ENCODE measurements at places on chromosomes 13 and 19.

DNA sequence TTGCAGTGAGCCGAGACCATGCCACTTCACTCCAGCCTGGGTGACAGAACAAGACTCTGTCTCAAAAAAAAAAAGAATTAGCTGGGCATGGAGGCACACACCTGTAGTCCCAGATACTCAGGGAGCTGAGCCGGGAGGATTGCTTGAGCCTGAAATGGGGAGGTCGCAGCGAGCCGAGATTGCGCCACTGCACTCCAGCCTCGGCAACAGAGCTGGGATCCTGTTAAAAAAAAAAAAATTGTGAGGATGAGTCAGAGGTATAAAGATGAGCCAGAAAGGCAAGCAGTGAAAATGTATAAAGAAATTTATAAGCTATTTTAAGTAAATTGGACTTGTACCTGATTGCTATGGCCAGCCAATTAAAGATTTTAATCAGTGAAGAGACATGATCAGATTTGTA lies 21.1 kb downstream of the KBTBD6 start:
- no peak for DNase-seq

GRCh38 chr13:111265006-111265700 lies 55.3 kb upstream of the TEX29 start:
- no peak for DNase-seq

GRCh38 chr13:85013006-85013405 lies 786.2 kb downstream of the SLITRK6 start:
- DNase-seq: no peak

DNA sequence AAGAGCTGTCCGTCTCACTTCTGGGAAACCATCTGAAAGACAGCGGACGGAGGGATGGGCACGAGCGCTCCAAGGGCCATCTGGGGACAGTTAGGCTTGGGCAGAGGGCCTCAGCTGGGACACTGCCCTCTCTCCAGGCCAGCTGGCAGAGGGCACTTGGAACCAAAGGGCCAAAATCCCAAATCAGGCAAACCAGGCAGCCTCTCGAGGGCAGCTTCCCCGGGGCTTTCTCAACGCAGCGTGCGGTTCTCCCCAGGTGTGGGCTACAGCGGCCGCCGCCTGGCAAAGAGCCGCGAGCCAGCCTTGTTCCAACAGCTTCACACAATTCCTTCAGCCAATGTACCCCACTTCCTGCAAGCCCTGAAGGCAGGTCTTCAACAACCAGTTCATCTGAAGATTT lies 5.0 kb downstream of the MLLT1 start:
- no peak for DNase-seq

DNA sequence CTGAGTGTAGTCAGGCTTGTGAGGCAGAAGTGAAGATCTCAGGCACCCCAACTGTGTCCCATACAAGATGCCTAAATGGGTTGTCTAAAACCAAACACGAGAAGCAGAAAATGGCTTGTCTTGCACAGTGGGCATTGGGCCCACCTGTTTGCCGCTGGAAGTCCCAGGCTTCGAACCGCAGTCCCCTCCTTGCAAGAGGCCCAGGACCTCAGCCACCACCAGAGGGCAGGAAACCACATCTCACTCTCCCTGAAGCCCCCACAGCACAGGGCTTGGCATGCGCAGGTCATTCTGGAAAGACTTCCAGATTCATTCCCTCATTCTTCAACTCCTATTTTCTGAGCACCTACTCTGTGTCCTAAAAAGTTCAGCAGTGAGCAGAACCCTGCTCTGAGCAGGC lies 973.7 kb downstream of the UQCRFS1 start:
- DNase-seq: no peak

DNA sequence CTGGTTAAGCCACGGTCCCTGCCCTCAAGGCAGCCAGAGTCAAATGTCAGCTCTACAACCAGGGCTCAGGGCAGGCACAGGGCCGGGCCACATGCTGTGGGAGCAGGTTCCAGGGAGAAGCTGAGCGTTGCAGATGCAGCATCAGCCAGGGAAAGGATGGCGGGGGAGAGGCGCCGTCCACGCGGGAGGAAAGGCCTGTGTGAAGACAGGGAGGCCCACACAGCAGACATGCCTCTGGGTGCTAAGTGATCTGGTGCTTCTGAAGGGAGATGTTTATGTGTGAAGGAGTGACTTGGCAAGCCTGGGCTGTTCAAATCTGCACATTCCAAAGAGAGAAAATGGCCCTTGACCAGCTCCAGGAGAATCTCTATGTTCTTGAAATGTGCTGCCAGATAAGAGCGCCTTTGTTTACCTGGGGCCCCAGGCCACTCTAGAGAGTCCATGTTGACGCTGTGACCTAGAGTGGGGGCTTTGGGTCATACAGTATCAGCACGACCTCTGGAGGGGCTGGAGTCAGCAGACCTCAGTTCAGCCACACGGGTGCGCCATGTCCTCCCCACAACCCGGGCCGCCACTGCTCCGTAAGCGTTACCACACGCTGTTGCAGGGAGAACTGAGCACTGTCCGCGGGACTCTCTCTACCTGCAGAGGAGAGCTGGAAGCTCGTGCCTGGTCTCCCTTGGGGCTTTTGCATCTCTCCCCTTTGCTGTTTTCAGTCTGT lies 15.9 kb upstream of the ATF5 start:
- no peak for DNase-seq

DNA sequence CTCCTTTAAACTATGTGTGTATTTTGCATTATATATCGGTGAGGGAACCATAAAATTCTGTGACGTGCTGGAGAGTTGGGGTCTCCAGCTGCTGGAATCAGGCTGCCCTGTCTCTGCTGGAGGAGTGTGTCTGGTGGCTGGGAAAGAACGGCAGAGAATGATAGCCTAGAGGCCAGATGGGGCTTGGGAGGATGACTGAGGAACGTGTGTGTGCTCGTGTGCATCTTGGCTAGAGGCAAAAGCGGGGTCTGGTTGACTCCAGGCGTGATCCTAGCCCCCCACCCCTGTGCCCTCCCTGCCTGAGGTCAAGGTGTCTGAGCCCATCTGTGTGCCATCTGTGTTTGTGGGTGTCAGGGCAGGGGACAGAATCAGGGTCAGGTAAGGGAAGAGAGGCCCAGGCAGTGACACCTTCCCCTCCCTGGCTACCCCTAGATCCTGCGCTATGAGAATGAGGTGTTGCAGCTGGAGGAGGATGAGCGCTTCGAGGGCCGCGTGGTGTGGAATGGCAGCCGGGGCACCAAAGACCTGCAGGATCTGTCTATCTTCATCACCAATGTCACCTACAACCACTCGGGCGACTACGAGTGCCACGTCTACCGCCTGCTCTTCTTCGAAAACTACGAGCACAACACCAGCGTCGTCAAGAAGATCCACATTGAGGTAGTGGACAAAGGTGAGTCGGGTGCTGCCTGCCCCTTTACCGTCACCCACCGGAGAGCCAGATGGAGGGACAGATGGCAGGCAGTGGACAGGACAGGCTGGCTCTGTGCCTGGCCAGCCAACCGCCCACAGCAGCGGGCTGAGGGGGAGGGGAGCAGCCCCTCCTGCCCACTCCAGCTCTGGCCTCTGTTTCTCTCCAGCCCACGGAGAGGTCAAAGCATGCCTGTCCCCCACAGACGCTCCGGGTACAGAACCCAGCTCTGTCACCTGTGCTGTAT lies 3.1 kb downstream of the SCN1B start:
- no peak for DNase-seq

DNA sequence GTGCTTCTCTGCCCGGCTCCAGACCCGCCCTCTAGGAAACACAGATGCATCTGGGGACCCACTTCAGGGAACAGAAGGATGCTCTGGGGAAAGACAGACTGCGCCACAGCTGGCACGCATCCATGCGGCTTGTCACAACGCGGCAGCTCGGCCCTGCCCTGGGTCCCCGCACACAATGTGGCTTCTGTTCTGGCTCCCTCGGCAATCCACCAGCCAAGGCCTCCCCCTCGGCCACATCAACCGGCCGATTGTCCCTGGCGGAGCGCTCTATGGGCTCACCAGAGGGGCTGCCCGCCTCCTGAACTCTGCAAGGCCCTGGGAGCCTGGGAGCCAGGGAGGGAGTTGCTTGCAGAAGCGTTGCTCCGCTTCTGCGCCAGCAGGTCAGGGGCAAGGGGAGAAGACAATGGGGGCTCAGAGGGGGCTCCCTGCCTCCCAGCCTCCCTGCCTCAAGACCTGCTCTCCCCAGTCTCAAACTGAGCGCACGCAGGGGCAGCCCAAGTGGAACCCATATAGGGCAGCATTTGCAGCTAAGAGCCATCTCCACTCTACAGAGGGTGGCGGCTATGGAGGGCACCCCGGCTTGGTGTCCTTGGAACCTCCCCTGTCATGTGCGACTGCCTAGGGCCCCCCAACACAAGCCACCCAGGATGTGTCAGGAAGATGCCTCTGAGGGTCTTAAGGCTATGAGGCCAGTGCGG lies 37.9 kb downstream of the MLLT1 start:
- DNase-seq: no peak

- peak; percentile 31 for DNase-seq
Observed at GRCh38 chr13:30373727-30374126, 48.6 kb upstream of the UBE2L5 start.

- peak; percentile 16 for DNase-seq
Observed at GRCh38 chr13:108176685-108177274, 38.6 kb downstream of the LIG4 start.

DNA sequence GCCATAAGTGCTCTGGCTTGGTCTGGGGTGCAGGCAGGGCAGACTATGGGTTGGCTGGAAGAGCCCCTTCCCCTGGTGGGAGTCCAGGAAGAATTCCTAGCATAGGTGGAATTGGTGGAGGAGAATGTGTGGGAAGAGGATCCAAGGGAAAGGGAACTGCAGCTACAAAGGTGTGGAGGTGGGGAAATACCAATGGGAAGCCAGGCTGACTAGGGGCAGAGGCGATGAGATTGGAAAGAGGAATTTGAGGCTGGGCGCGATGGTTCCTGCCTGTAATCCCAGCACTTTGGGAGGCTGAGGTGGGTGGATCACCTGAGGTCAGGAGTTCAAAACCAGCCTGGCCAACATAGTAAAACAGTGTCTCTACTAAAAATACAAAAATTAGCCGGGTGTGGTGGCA lies 4.8 kb upstream of the SDHAF1 start:
- no peak for DNase-seq

DNA sequence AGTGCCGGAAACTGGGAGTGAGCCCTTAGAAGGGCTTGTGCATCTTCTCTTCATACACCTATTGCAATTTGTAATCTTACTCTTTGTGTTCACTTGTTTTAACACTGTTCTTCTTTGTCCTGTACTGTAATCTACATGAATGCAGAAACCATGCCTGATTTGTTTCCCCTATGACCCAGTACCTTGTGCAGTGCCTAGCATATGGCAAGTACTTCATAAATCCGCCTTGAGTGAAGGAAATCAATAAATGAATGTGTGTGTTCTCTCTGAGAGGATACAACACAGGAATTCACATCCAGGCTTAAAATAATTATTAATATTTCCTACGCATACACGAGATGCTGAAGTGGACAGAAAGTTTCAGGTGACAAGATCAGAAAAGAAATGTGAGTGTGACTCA lies 172.6 kb downstream of the GPC6 start:
- no peak for DNase-seq

DNA sequence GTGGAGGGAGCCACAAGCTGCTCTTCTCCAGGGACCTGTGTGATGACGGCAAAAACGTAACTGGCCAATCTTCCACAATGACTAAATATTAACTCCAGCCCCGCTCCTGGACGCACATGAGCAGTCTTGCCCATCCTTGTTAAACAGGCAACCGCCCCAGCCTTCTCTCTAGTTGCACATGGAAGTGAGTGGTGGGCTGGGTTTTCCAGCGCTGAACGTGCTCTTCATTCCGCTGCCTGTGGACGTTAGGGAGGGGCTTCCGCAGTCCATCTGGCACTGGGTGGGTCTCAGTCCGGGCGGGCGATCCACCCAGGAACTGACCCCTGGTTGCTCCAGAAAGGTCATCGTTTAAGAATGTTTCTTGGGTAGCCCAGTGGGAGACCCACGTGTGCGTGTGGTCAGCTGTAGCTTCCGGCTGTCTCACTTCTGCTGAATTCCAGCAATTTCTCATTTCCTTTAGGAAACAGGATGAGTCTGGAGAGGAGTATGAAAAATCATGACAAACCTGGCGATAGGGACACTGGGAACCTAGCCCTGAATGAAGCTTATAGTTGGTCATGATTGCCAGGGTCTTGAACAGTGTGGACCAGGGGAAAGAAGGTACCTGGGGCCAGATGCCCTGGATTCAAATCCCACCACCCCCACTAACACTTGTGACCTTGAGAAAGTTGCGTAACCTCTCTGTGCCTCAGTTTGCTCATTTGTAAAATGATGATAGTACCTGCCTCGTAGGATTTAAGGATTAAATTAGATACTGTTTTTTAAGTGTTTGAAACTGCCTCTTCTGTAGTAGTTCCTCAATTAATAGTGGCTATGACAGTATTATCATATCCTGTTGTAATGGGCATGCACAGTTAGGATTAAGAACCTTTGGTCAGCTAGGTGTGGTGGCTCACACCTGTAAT lies 92.6 kb downstream of the SIPA1L3 start:
- no peak for DNase-seq

- no peak for DNase-seq
Observed at GRCh38 chr13:113305208-113305607, 8.2 kb downstream of the LAMP1 start.

- no peak for DNase-seq
Observed at GRCh38 chr19:33490041-33490451, 31.5 kb downstream of the PEPD start.

- no peak for DNase-seq
Observed at GRCh38 chr13:38662362-38662761, 24.5 kb upstream of the FREM2 start.

GRCh38 chr19:4089400-4089908 lies 22.8 kb upstream of the ZBTB7A start:
- DNase-seq: no peak

- no peak for DNase-seq
Observed at GRCh38 chr13:73952648-73953047, 181.6 kb downstream of the KLF12 start.

GRCh38 chr13:20716951-20717350 lies 13.5 kb downstream of the IL17D start:
- DNase-seq: no peak

- DNase-seq: no peak
Observed at GRCh38 chr13:25725104-25725503, 326.7 kb downstream of the SHISA2 start.

DNA sequence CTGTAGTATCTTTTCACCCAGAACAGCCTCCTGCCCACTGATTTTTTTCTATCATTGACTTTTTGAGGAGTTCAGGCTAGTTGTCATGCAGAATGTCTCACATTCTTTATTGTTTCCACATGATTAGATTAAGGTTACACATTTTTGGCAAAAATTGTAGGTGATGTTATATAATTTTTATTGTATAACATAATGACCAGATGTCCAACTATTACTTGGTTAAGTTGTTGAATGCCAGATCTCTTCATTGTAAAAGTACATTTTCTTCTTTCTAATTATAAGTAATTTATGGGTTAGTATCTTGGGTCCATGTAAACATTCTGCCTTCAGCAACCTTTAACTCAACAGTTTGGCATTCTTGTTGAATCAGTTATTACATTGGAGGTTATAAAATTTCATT lies 138.4 kb downstream of the POSTN start:
- no peak for DNase-seq

DNA sequence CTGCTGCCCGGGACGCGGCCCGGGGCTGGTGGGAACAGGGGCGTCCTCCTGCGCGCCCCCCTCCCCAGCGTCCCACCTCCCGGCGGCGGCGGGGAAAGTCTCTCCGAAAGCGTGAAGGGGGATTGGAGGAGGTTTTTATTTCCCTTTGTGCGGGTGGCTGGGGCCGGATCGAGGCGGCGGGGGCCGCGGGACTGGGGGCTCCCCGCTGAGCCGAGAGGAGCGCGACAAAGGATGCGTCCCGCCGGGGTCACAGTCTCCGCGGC lies 132 bp downstream of the SHD start:
- DNase-seq: no peak
